ENCODE measurements at places on chromosomes 6 and 20.

- no peak for DNase-seq
Observed at GRCh38 chr6:53796451-53796780, 1.6 kb downstream of the LRRC1 start.

- DNase-seq: no peak
Observed at GRCh38 chr20:20297752-20298151, 70.2 kb upstream of the INSM1 start.

- no peak for DNase-seq
Observed at GRCh38 chr6:56953597-56954402, 1.1 kb upstream of the BEND6 start.

- no peak for DNase-seq
Observed at GRCh38 chr6:36177166-36177565, 19.4 kb upstream of the BRPF3 start.

DNA sequence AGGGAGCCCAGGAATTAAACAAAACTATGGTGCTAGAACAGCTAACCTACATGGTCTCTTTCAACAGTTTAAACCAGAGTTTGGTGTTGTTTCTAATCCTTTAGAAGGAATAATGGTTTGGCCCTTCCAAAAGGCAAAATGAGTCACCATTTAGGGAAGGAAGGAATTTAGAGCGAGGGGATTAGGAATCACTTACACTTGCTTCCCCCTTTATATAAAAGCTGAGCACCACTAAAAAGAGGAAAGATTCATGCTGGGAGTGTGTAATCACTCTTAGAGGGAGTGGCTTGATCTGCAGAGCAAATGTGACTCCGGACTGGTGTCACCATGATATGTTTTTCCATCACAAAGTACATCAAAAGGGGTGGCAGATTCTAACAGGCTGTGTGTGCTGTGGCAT lies 63.6 kb downstream of the F13A1 start:
- no peak for DNase-seq

DNA sequence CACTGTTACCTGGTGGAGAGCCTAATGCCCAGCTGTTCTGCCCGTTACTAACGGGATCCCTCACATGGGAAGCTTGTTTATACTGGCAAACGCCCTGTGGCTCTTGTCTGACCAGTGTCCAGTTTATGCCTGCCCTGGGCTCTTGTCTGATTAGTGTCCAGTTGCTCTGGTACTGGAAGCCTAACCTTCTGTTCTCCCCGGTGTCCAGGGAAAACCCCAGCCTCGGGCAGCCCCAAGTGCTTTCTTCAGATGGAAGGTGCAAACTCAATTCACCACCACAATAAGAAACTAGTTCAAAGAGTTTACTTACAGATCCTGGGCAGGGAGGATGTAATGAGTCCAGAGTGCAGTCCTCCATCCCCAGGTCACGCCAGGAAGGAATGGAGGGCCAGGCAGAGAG lies 148.4 kb downstream of the TBXT start:
- no peak for DNase-seq

DNA sequence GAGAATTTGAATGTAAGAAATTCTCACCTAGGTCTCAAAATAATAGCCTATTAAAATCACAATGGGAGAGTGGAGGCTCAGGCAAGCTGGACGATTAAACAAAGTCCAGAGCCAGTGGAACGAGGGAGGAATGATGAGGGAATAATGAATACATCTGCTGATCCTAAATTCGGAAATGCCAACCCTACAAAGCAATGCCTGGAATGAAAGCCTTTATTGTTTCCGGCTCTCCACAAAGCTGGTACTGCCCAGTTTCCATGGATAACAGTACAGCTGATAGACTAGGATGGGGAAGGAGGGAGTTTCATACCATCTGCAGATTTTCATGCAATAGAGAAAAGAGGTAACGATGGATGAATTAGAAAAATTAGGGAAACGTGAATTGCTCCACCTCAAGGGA lies 356.1 kb downstream of the CBLN4 start:
- no peak for DNase-seq

GRCh38 chr6:105313211-105313610 lies 89.7 kb downstream of the PREP start:
- no peak for DNase-seq

DNA sequence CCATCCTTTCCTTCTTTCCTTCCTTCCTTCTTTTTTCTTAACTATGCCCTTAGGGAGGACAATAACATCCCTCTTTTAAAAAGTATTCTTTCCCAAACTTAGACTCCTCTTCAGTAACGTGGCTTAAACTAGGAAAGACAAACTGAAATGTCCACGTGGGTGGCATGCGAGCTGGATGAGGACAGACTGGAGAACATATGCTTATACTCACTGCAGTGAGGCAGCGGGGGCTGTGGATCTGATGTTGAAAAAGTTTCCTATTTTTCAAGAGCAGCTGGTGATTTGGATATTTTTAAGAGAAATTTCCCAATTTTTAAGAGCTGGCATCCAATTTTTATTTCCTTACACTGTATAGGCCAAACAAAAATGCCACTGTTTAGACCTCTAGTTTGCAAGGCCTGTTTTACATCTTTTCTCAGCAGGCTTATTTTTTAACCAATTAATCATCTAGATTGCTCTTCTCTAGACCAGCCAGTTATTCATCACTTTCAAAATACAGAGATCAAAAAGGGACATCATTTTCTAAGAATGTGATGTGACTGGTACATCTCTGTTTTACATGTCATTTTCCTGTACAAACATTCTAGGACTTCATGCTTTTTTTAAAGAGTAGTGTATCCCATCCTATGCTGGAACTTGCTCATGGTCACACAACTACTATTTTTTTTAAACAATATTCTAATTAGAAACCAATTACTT lies 226.5 kb downstream of the BTBD9 start:
- DNase-seq: no peak

- DNase-seq: no peak
Observed at GRCh38 chr20:52874241-52874640, 97.9 kb upstream of the TSHZ2 start.

- DNase-seq: no peak
Observed at GRCh38 chr6:159953091-159953601, 15.7 kb upstream of the IGF2R start.

GRCh38 chr20:45368221-45368980 lies 5.4 kb downstream of the SYS1 start:
- peak; percentile 22 for DNase-seq

DNA sequence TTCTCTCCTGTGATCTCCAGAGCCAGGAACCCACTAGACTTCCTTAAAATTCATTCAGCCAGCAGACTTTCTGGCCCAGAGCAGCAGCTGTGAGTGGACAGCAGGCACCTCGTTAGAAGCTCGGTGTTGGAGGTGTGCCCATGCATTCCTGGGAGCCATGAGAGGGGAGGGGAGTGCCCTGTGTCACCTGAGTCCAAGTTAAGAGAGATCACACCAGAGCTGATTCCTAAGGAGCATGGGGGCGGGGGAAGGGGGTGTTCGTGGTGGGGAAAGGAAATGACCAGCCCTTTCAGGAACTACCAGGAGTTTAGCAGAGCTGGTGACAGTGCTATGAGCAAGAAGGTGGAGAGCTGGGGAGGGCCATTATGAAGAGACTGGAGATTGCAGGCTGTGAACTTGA lies 46.9 kb downstream of the GFRA4 start:
- DNase-seq: no peak

DNA sequence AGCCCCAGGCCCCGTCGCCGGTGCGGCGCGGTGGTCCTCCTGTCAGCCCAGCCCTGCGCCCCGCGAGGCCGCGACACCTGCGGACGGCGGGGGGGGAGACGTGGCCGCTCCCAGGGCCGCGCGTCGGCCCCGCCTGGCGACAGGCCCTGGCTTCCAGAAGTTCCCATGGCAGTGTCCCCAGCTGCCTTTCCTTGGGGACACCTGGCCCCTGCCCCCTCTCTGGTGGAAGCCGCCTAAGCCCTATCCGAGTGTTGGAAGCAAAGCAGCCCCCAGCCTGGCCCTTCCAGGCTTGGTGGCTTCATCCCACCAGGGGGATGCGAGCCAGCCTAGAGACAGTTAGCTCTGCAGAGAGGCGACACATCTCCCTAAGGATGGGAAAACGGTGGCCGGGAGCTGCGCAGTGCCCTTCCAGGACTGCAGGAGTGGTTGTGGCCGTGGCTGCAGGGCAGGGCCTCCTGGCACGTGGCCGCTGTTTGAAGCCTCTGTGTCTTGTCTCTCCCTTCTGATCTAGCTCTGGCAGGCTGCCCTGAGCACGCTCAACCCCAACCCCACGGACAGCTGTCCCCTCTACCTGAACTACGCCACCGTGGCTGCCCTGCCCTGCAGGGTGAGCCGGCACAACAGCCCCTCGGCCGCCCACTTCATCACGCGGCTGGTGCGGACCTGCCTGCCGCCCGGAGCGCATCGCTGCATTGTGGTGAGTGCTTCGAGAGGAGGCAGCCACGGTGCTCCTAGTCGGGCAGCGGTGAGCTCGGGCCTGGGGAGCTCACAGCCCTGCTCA lies 816 bp downstream of the NPEPL1 start:
- DNase-seq: no peak

DNA sequence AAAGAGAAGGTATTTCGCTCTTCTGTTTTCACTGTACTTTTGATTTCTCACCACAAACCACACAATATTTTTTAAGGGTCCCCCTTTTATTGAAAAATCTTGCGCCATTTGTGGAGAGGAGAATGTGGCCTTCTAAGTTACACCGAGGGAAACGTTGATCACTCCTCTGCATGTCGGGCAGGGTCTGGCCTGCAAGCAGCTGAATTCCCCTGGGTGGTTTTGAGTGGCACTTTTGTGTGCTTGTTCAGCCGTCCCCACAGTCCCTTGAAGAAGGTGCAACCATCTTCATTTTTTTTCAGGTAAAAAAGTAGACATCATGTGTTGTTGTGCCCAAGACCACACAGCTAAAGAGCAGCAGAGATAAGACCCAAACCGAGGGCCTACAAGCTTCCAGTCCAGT lies 6.1 kb downstream of the GPR31 start:
- DNase-seq: no peak

GRCh38 chr6:40640599-40641227 lies 53.5 kb upstream of the LRFN2 start:
- peak; percentile 6 for DNase-seq

- no peak for DNase-seq
Observed at GRCh38 chr6:142821860-142822259, 123.1 kb downstream of the HIVEP2 start.

DNA sequence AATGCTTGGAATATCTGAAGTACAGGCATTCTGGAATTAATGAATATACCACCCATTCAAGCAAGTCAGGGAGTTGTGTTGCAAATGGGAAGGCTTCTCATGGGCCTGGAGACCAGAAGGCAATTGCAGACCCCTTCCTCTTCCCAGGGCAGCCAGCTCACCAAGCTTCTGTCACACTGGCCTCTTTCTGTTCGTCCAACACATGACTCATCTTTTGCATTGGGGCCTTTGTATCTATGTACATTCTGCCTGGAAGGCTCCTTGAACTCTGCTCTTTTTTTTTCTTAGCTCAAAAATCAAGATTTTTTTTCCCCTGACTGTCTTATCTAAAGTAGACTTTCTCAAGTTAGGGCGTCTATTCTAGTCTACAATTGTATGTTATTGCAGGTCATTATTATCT lies 132.9 kb upstream of the MYLIP start:
- no peak for DNase-seq

- DNase-seq: no peak
Observed at GRCh38 chr6:133802861-133803260, 86.1 kb upstream of the TCF21 start.

DNA sequence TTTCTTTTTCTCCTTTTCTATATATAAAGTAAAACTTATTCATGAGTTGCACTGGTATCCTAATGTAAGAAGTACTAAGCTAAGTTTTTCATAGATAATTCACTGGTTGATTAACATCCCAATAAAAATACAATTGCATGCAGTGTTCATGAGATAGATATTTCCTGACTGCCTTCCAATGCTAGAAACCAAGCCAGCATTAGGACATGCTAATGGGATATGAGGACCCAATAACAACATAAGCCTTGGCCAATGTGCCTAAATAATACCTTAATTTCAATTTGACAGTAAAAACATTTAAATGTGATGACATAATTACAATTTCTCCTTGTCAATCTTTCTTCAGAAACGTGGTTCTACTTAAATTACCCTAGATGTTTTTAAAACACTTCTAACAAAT lies 152.7 kb downstream of the RNGTT start:
- no peak for DNase-seq

DNA sequence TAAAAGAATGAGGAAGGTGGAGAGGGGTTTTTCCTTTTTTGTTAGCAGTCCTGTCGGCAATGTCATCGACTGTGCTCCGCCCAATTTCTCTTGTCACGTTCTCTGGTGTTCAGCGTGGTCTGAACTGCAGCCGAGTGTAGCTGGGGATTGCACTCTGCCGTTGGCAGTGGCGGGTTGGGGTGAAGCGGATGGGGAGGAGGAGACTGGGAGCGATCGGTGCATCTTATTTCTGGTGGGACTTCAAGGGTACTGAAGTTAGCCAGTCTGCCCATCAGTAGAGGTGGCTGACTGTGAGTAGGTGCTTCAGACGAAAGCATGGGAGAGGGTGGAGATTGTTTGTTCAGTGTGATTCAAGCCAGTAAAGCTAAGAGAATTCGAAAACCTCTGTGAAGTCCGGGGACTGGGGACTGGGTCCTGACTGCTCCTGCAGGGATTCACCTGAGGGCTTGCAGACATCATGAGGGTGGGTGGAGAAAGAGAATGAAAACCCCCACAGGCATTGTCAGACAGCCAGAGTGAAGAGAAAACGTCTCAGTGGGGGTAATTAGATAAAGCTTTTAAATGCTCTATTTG lies 5.1 kb downstream of the RREB1 start:
- DNase-seq: peak; percentile 27

- no peak for DNase-seq
Observed at GRCh38 chr6:34391473-34391785, 1.0 kb downstream of the NUDT3 start.

DNA sequence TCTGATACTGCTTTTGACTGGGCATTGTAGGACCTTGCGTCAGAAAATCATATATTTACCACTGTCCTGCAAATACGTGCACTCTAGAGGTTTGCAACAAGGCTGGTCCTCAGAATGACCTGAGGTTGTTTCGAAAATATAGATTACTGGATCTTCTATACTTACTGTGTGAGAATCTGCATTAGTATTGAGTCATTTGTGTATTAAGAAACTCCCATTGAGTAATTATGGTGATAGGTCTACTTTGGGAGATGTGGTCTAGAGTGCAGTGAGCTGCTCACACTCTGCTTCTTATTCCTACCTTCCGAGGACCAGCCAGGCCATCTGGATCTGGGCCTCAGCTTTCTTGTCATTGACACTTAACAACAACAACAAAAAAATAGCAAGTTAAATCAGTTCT lies 9.6 kb downstream of the KLHL32 start:
- no peak for DNase-seq

- DNase-seq: peak; percentile 1
Observed at GRCh38 chr6:170130201-170130621, 160.7 kb downstream of the DLL1 start.

DNA sequence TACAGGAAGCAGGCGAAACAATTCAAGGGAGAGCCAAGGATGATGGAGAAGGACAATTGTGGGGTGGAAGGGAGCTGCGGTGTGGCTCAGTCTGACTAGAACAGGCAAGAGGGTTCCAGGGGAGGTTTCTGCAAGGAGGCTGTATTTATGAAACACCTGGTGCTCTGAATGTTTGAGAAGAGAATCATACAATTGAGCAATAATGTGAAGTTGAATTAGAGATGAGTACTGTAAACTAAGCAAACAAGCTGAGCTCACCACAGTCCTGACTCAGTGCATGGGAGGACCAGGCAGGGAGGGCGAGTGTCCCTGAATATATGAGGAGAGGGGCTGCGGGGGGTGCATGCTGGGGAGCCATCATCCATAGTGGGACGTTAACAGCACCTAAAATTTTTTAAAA lies 279.7 kb downstream of the KIF16B start:
- DNase-seq: no peak

Data from activated gamma-delta T cell treated with Interleukin-2 at 50 U/mL for 16 hours (primary cell).